ENCODE measurements at places on chromosomes 3 and 15.
A peak's percentile ranks its signal among the peaks of the same experiment; 100 is the strongest.

- no peak for DNase-seq
These were observed 342.2 kb downstream of the GBE1 start for GRCh38 chr3:81419228-81419627.

DNA sequence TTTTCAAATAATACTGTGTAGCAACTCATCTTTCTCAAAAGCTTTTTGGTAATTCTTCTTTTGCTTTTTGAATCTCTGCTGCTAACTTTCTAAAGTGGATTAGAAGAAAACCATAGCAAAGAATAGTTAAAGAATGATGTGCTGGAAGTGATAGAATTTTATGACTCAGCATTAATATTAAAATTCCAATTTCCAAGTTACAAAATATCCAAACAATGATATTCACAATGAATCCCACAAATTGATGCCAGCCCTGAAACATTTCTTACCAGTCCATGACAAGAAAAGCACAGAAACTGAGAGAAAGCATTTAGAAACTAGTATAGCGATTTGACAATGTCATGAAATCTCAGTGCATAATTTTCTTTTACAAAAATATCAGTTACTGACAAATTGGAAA is 482.2 kb downstream of the RBMS3 start:
- no peak for DNase-seq

DNA sequence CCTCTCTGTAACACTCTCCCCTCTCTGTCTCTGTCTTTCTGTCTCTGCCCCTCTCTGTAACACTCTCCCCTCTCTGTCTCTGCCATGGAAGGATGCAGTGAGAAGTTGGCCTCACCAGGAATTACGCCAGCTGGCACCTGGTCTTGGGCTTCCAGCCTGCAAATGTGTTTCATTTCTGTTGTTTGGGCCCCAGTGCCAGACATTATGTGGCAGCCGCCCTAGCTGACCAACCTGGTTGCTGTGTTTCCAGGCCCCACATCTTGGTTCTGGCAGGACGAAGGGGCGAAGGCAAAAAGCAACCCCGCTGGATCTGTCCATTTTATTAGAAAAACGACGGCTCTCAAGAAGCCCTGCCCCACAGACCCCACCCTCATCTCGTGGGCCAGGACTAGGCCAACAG is 5.2 kb upstream of the ZXDC start:
- DNase-seq: no peak

GRCh38 chr3:100019719-100020118 is 94.6 kb downstream of the FILIP1L start:
- no peak for DNase-seq

GRCh38 chr3:189927975-189928895 is 192.5 kb downstream of the P3H2 start:
- peak; percentile 42 for DNase-seq

- DNase-seq: no peak
These were observed 183.8 kb downstream of the THRB start for GRCh38 chr3:24310887-24311286.

- no peak for DNase-seq
These were observed 446.8 kb downstream of the WDR72 start for GRCh38 chr15:53312707-53313106.

DNA sequence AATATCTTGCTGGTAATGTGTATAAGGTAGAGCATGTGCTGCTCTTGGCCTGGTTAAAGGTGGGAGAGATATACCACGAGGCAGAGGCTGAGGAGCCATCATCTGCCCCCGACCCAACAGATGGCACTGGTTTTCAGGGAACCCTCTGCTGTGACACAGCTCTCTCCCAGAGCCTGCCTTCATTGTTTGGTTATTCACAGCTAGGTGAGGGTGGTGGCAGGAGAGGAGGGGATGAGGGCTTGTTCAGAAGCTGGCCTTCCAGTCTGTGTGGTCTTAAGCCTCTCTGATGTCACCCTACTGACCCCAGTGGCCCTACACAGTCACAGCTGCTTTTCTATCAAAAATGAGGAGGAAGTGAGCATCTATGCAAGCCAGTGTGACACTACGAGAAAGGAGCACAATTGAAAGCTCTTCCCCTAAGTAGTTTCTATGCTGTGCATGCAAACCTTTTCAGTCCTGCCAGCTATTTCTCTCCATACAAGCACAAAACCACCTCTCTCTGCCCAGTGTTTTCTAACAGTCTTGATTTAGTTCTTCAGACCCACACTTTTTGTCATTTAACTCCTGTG is 258.4 kb upstream of the AGTR1 start:
- DNase-seq: no peak

- no peak for DNase-seq
These were observed 55.9 kb downstream of the MRPS25 start for GRCh38 chr3:15009167-15009566.

GRCh38 chr3:141392416-141392815 is 24.1 kb downstream of the ZBTB38 start:
- no peak for DNase-seq

GRCh38 chr15:80270472-80270871 is 18.5 kb upstream of the CTXND1 start:
- no peak for DNase-seq

GRCh38 chr3:31934866-31935265 is 46.2 kb downstream of the OSBPL10 start:
- no peak for DNase-seq

- no peak for DNase-seq
These were observed 33.3 kb downstream of the MAP1A start for GRCh38 chr15:43550527-43551363.

DNA sequence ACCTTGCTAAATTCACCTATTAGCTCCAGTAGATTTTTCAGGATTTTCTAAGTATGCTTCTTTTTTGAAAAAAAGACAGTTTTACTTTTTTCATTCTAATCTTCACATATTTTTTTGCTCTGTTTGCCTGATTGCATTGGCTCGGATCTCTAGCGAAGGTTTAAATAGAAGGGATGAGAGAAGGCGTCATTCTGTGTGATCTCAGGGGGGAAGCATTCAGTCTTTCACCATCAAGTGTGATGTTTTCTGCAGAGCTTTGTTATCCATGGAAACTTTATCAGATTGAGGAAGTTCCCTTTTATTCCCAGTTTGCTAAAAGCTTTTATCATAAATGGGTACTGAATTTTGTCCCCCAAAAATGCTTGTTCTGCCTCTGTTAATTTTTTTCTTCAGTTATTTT is 120.3 kb downstream of the LRRK1 start:
- no peak for DNase-seq

GRCh38 chr3:12487786-12488185 is 3.5 kb downstream of the TSEN2 start:
- no peak for DNase-seq

- DNase-seq: no peak
These were observed 213.5 kb upstream of the PRICKLE2 start for GRCh38 chr3:64438812-64439211.

DNA sequence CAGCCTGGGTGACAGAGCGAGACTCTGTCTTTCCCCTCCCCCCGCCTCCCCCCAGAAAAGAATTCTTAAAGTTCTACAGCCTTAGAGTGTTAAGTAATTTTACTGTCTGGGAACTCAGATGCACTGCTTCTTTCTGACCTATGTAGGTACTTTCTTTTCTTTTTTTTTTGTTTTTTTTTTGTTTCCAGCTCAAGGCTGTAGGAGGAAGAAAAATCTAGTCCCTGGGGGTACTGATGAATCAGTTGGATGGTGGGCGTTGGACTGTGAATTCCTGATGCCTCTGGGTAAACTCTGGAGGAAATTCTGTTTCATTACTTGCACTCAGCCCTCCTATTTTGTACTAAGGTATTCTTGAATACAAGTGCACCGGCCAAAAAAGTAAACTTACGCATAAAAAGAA is 10.8 kb downstream of the GHRL start:
- no peak for DNase-seq

- DNase-seq: no peak
These were observed 10.2 kb upstream of the LHFPL4 start for GRCh38 chr3:9563851-9564250.

DNA sequence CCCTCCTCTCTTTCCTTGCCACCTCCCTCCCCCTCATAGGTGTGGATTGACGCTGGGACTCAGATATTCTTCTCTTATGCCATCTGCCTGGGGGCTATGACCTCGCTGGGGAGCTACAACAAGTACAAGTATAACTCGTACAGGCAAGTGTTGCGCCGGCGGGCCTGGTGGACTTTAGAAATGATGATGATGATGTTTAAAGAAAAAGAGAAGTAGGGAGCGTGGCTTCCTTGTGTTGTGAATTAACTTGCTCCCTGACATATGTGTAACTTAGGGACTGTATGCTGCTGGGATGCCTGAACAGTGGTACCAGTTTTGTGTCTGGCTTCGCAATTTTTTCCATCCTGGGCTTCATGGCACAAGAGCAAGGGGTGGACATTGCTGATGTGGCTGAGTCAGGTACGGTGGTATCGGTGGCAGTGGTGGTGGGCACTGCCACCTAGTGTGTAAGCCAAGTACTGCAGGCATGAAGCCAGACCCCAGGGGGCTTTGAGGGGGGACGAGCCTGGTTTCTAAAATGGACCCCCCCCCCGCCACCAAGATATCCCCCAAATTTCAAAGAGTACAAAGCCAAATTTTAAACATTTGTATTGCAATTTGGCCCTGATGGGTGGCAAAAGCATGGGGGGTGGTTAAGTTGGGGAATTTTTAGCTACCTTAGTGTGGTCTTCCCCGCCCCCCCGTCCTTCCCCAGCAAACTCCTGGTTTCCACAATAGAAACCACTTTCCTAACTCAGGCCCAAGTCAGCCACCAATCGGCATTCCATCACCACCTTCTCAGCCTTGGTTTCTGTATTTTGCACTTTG is 65.6 kb downstream of the SLC6A6 start:
- peak; percentile 51 for DNase-seq

GRCh38 chr3:21955406-21955805 is 204.4 kb upstream of the ZNF385D start:
- no peak for DNase-seq

DNA sequence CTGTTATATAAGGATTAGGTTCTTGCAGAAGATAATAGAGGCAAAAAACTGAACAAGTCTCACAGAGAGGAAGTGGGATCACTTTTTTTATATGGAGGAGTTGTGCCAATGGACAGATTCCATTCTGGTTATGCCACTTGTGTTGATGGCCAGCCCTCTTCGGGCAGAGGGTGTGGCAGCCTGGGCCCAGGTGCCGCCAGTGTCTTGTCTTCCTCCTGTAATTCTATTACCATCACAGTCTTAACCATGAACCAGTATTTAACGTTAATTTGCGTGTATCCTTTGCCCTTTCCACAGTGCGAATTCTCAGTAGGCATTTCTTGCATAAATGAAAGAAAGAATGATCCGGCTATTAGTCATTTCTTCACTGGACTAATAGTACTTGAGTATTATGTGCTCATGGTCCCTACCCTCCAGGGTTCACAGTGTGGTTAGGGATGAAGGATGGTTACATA is 7.0 kb upstream of the USP4 start:
- DNase-seq: no peak

GRCh38 chr3:99765042-99765942 is 52.4 kb upstream of the CMSS1 start:
- no peak for DNase-seq

DNA sequence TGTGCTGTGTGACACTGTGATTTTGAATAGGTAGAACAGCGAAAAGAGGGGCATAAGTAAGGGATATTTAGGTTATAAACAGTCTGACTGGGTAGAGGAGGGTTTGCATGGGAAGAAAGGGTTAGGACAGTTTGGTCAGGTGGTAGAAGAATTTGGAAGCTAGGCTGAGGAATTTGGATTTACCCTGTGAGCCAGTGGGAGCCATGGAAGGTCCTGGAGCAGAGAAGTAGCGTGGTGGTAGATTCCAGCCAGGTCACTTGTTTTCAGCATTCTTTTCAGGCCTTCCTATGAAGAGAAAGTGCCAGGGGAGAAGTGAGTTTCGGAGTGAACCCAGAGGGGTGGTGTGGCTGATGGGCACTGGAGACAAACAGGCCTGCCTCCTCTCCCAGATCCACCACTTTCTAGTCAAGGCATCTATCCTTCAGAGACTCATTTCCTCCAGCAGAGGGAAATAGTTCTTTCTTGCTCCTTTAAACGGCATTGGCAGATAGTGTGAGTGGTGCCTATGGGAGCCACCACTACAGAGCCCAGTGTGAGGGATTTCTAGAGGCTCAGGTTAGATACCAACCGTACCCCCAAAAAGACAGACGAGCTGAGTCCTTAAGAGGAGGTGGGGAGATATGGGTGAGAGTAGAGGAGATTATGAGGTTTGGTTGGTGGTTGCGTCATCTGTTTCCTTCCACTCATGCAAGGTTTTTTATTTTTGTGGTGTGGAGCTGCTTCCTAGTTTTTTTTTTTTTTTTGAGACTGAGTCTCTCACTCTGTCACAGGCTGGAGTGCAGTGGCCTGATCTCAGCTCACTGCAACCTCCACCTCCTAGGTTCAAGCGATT is 21.2 kb downstream of the PXK start:
- DNase-seq: no peak

DNA sequence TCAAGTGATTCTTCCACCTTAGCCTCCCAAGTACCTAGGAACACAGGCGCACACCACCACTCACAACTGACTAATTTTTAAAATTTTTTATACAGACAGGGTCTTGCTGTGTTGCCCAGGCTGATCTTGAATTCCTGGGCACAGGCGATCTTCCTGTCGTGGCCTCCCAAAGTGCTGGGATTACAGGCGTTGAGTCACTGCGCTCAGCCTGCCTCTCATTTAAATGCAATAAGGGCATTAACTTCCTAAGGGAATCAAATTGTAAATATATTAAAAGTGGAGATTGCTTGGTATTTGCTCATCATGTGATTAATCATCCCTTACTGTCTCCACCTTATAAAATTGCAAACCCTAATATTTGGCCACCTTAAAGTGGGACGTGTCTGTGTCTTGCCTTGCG is 65.2 kb downstream of the PGPEP1L start:
- DNase-seq: no peak

DNA sequence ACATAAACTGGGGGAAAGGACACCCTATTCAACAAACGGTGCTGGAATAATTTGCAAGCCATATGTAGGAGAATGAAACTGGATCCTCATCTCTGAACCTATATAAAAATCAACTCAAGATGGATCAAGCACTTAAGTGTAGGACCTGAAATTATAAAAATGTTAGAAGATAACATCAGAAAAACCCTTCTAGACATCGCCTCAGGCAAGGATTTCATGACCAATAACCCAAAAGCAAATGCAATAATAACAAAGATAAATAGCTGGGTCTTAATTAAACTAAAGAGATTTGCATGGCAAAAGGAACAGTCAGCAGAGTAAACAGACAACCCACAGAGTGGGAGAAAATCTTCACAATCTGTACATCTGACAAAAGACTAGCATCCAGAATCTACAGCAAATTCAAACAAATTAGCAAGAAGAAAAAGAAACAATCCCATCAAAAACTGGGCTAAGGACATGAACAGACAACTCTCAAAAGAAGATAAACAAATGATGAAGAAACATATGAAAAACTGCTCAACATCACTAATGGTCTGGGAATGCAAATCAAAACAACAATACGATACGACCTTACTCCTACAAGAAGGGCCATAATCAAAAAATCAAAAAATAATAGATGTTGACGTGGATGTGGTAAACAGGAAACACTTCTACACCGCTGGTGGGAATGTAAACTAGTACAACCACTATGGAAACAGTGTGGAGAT is 408.7 kb downstream of the CNTN6 start:
- DNase-seq: no peak

Data from activated T-cell treated with anti-CD3 and anti-CD28 coated beads, Interleukin-2, amount 50 U/mL, for 48 hours (primary cell).